ENCODE measurements at places on chromosomes 7 and 10.

DNA sequence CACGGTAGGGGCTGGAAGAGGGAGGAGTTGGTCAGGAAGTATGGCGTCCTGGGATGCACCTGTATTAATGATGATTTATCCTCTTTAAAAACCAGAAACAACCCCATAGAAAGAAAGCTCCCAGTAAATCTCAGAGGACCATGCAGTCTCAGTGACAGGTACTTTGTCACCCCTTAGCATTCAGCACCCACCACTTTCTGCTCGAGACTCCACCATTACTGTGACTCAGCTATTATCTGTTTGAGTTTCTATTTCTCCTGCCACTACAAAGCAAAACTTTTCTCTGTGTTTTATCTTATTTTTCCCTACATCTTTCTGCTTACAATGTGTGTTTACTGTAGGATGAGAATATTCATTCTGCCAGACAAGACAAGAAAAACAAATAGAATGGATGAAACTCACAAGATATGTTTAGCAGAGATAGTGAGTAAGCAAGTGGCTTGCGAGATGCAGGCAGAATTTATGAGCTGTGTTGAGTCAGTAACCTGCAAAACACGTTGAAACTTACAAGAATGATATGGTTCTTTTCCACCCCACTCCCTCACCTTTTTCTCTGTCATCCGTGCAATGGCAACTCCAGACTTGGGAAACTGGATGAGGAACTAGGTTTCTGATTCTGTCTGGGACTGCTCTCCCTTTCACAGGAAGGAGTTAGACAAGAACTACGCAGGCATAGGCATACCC, 127.1 kb downstream of the AOAH start:
- no peak for DNase-seq

- peak; percentile 7 for DNase-seq
These were observed 74.6 kb downstream of the WDFY4 start for GRCh38 chr10:48759113-48759901.

- no peak for DNase-seq
These were observed 3.0 kb downstream of the BRI3 start for GRCh38 chr7:98284335-98285036.

DNA sequence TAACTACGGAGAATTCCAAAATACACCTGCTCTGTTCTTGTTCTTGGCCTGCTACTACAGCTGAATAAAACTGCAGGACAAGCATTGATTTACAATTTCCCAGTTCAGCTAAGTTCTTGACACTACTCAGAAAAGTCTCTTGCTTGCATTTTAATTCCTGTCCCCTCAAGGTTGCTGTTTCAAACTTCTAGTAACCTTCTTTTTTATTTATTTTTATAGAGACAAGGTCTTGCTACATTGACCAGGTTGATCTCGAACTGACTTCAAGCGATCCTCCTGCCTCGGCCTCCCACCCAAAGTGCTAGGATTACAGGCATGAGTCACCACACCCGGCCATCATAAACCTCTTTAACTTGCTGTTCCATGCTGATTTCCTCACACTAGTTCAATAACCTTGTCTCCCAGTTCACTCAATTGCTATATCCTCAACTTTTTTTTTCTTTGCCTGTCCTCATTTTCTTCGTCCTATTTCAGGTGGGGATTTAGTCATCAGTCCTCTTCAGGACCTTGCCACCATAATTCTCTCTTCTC, 79.9 kb downstream of the ARHGAP21 start:
- DNase-seq = no peak

DNA sequence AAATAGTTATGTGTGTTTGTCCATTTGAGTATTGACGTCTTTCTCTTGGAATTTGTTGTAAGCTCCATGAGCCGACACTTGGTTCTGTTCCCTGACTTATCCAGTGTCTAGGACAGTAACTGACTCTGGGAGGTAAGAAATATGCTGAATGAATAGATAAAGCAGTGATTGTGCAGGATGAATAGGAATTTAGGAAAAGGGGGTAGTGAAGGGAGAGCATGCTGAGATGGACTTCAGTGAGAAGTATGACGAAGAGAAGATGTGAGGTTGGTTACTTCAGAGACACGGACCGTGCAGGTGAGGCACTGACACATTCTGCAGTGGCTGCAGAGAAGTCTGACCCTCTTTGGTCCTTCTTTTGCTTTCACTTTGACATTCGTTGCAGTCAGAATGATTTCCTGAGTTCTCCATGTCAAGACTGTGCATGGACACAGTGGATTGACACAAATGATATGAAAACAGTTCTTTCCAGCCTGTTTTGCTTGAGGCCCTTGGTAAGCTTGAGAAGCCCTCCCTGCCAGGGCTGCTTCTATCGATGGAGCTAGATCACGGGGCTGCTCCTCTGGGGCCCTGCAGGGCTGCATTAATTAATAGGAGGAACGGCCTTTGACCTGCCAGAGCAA, 261.5 kb upstream of the SORCS1 start:
- no peak for DNase-seq

DNA sequence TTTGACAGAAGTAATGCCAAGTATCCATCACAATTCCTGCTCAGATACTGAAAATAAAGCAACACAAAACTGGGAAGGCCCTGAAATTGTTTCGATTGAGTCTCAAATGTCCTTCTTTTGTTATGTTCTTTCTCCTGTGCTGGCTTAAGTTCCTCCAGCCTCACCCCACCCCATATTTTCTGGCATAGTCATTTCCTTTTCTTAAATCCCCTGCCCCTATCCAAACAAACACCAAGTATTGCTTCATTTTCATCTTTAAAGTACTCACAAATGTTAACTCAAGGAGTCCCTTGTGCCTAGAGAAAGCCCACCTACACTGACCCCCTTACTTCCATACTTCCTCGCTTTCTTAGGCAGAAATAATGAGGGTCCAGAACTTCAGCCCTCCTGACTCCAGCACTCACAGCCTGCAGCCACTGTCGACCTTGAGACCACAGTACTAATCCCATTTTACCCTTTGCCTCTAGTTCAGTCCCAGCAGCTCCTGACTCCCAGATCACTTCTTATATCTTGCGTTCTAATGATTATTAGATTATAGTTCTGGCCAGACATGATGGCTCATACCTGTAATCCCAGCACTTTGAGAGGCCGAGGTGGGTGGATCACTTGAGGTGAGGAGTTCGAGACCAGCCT, 73.2 kb upstream of the ST8SIA6 start:
- no peak for DNase-seq

- DNase-seq = no peak
These were observed 1.5 kb downstream of the CWF19L1 start for GRCh38 chr10:100265821-100266485.

- no peak for DNase-seq
These were observed 91.5 kb upstream of the MXI1 start for GRCh38 chr10:110115784-110116520.

DNA sequence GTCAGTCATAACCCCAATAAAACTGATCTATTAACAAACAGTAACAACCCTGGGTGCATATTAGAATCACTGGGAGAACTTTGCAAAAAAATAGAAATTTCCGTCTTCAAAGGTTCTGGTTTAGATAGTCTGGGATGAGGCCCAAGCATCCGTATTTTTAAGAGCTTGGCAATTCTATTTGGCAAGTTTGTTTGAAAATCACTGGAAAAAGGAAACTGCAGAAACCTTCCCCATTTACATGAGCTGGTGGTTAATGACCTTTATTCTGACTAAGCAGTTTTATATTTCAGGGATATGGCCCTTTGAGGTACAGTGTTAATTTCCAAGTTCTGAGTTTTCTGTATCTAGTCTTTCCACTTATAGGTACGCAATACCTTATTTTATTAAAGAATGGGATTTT, 115.8 kb upstream of the PRR15 start:
- DNase-seq = no peak

GRCh38 chr7:52021343-52021742, 704.7 kb upstream of the COBL start:
- DNase-seq = no peak

DNA sequence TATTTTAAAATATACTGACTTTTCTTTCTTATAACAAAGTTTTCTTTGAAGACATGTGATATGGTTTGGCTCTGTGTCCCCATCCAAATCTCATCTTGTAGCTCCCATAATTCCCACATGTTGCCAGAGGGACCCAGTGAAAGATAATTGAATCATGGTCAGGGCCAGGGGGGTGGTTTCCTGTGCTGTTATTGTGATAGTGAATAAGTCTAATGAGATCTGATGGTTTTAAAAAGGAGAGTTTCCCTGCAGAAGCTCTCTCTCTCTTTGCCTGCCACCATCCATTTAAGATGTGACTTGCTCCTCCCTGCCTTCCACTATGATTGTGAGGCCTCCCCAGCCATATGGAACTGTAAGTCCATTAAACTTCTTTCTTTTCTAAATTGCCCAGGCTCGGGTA, 768.1 kb downstream of the NRG3 start:
- no peak for DNase-seq

- DNase-seq = no peak
These were observed 232 bp upstream of the GRID1 start for GRCh38 chr10:86366902-86367151.

GRCh38 chr7:152313831-152314604, 121.8 kb downstream of the KMT2C start:
- DNase-seq = no peak

DNA sequence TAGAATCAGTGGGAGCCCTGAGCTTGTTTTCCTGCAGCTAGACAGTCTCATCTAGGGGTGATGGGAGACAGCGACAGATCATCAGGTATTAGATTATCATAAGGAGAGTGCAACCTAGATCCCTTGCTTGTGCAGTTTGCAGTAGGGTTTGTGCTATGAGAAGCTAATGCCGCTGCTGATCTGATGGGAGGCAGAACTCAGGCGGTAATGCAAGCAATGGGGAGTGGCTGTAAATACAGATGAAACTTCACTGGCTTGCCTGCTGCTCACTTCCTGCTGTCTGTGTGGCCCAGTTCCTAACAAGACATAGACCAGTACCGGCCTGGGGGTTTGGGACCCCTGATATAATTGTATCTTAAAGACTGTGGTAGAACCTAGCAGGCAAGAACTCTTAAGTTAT, 17.6 kb downstream of the NRBF2 start:
- no peak for DNase-seq

GRCh38 chr10:60954035-60954434, 10.1 kb upstream of the RHOBTB1 start:
- no peak for DNase-seq

- DNase-seq = peak; percentile 68
These were observed 115.5 kb upstream of the CREB5 start for GRCh38 chr7:28296571-28297483.

GRCh38 chr7:82210416-82211184, 233.0 kb downstream of the CACNA2D1 start:
- no peak for DNase-seq

GRCh38 chr10:111988646-111989045, 194.9 kb downstream of the GPAM start:
- no peak for DNase-seq

GRCh38 chr7:130305433-130306042, 12.6 kb downstream of the CPA4 start:
- no peak for DNase-seq

DNA sequence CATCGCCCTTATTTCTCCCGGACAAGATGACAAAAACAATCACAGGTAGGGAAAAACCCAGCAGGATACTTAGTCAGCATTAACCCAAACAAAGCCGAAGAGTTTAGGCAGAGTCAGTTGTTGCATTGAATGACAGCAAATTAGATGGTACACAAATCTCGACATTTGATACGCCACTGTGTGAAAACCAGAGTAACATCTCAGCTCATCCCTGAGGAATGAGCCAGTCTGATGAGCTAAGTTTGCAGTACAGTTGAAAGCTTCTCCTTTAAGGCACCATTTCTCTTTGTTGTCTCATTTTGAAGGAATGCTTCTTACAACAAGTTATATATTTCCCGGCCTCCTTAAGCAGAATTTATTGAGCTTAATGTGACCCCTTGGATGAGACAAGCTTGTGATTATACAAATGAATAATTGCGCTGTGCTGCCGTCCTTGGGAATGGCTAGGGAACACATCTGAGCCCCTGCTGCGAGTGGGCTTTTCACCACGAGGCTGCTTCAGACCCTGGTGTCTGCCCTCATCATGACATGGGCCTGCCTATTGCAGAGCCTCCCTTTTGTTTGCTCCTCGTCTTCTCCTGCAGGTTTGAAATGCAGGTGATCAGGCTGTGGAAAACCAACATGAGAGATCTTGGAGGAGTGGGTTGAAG, 137.3 kb downstream of the CELF2 start:
- DNase-seq = no peak

- no peak for DNase-seq
These were observed 205.2 kb downstream of the FAM107B start for GRCh38 chr10:14569274-14570060.

DNA sequence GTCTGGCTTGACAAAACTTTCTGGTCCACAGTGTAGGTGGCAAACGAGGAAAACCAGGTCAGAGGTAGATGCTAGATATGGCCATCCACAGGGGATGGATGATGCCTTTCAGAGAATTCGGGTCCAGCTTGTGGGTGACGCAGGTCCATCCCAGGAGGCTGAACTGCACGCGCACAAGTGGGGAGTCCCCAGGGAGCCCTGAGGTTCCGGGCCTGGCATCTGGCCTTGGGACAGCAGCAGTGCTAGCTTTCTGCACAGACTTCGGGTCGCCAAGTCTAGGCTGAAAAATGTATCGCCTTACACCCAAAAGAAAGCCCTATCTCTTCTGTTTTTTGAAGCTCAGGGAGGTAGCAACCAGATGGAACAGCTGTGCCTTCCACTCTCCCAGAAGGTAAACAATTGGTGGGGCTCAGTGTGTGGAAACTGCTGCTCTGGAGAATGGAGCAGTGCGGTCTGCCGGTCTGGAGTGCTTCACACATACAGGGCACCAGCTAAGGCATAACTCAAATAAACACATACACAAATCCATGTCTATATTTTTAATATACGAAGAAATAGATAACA, 119.3 kb upstream of the ACBD5 start:
- DNase-seq = no peak

DNA sequence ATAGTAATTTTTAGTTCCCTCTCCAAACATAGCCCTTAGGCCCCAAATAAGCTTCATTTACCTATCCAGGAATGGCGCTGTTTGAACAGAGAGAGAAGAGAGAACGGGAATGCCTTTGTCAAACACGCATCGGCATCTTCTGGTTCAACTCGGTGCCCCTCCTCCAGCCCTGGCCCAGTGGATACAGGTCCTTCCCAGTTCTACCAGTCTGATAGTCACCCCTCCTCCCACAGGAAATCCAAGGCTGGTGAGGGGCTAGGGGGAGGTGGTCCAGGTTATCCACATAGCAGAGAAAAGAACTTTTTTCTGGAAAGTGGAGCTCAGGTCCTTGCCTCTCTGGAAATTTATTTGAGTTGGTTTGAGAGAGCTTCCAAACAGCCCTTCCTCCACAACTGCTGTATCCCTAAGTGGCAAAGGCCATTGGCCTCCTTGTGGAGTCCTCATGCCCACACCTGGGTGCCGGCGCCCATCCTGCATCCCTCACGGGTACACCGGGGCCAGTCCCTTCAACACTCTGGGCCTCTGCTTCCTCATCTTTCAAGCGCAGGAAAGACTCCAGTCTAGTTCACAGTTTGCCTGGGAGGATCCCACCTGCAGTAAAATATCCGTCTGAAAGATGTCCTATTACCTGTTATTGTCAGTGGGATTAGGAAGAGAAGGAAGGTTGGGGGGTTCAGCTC, 287.4 kb downstream of the CELF2 start:
- DNase-seq = no peak
